ENCODE measurements at places on chromosomes 4 and X. TPM values are rescaled to one million over a fixed set of nuclear protein-coding genes. Genes with fewer than 3 reads are reported as not detected.

The IL13RA2 gene
- not detected for total RNA-seq

The COL4A6 gene
- 36.9 TPM for total RNA-seq

The HTN3 gene
- not detected for total RNA-seq

The CYSLTR1 gene
- not detected for total RNA-seq

Data from osteocyte (in vitro differentiated cells).